ENCODE measurements at places on chromosomes 5 and 9.

GRCh38 chr5:165334201-165334600 is 1828.8 kb downstream of the MAT2B start:
- peaks cover 6% of the 10 kb centered on the region for H3K27me3 ChIP-seq
- no peak overlapping the region for H3K27ac ChIP-seq
- no peak for DNase-seq
- H3K36me3 ChIP-seq, result no peaks in the 10 kb centered on the region
- H3K4me3 ChIP-seq, result no peak overlapping the region

GRCh38 chr5:16144416-16144815 is 35.2 kb downstream of the MARCHF11 start:
- no peak overlapping the region for H3K4me3 ChIP-seq
- peaks cover 4% of the 10 kb centered on the region for H3K27me3 ChIP-seq
- H3K36me3 ChIP-seq, result no peaks in the 10 kb centered on the region
- no peak for DNase-seq

- peaks cover 17% of the 10 kb centered on the region for H3K4me1 ChIP-seq
- DNase-seq, result no peak
- H3K27me3 ChIP-seq, result no peaks in the 10 kb centered on the region
- H3K4me3 ChIP-seq, result peak overlapping the region; percentile 8
- H3K27ac ChIP-seq, result no peak overlapping the region
- H3K36me3 ChIP-seq, result peaks cover 14% of the 10 kb centered on the region
Observed at GRCh38 chr5:146205499-146206202, 2.2 kb downstream of the RBM27 start.

DNA sequence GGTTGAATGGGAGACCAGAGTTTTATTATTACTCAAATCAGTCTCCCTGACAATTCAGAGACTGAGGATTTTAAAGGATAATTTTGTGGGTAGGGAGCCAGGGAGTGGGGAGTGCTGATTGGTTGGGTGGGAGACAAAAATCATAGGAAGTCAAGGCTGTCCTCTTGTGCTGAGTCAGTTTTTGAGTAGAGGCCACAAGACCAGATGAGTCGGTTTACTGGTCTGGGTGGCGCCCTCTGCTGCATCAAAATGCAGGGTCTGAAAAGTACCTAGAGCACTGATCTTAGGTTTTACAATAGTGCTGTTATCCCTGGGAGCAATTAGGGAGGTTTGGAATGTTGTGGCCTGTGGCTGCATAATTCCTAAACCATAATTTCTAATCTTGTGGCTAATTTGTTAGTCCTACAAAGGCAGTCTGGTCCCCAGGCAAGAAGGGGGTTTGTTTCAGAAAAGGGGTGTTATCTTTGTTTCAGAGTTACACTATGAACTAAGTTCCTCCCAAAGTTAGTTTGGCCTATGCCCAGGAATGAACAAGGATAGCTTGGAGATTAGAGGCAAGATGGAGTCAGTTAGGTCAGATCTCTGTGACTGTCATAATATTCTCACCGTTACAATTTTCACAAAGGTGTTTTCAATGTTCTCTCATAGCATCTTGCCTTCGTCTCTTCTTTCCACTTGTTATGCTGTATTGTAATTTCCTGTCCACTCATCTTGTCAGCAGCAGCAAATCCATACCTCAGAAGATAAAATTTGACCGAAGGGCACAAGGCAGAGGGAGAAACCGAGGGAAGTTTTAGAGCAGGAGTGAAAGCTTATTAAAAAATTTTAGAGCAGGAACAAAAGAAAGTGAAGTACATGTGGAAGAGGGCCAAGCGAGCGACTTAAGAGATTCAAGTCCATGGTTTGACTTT is 59.2 kb upstream of the CLINT1 start:
- H3K36me3 ChIP-seq, result no peaks in the 10 kb centered on the region
- peak; percentile 43 for DNase-seq
- no peak overlapping the region for H3K27ac ChIP-seq
- no peak overlapping the region for H3K4me3 ChIP-seq

DNA sequence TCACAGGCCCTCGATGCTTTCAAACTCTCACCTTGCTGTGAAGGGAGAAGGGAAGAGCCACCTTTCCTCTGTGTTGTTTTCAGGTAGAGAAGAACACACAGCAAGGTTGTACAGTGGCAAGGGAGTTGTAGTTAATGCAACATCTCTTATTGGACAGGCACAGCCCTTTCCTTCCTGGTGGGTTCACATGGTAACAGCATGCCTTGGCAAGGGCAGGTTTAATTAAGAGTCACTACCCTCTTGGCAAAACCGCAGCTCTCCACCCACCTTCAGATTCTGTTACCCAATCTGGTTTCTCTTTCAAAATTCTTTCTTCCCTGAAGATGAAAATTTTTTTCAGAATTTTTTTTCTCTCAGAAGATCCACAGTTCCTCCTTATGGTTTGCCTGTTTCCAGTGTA is 253.1 kb downstream of the TLR4 start:
- DNase-seq, result no peak
- no peaks in the 10 kb centered on the region for H3K27me3 ChIP-seq
- H3K4me3 ChIP-seq, result no peak overlapping the region
- no peaks in the 10 kb centered on the region for H3K4me1 ChIP-seq
- H3K27ac ChIP-seq, result no peak overlapping the region

DNA sequence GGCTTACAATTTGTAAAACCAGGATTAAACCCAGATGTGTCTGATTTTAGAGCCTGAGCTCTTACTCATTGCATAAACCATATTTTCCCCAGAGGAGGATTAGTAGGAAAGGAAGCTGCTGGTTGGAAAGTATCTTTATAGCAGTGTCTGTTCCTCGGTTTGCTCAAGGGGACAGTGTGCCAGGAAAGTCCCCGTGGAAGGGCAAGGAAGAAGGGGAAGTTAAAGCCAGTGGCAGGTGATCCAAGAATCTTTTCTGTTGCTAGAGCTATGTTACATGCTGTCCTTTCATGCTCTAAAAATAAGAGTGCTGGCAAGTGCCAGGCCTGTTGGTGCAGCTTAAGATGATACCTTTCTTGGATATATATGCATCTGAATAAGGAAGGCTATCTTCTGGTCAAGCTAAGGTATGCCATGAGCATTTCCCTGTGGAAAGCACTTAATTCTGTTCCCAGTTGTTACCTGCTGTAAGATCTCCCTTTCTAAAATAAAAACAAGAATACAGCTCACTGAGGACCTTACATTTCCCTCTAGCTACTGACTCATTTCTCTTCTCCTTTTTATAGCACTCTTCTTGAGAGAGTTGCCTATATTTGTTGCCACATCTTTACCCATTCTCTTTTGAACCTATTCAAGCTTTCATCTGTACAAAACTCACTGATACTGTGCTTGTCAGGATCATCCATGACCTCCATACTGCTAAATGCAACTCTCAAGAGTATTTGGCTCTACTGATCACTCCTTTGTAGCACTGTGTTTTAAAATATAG is 8.0 kb downstream of the PDCD1LG2 start:
- no peaks in the 10 kb centered on the region for H3K36me3 ChIP-seq
- no peaks in the 10 kb centered on the region for H3K4me1 ChIP-seq
- H3K4me3 ChIP-seq, result no peak overlapping the region

DNA sequence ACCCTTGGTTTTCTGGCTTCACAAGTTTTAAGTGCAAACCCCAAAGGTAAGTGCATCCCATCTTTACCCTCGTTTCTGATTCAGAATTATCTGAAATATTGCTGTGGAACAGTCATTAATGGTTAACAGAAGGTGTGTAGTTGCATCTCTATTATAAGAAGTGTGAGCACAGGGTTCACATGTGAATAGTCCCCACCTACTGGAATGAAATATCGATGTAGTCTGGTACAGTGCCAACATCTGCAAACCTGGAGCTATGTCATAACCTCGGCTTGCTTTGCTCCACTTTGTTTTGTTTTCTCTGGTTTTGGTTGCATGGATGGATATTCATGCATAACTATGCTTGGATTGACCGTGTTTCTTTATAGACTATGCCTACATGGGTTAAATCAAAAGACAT is 12.6 kb downstream of the HTR4 start:
- H3K36me3 ChIP-seq, result no peaks in the 10 kb centered on the region
- DNase-seq, result no peak
- no peak overlapping the region for H3K4me3 ChIP-seq
- H3K27ac ChIP-seq, result no peak overlapping the region
- H3K4me1 ChIP-seq, result no peaks in the 10 kb centered on the region

All from nephron progenitor cell (in vitro differentiated cells).